ENCODE measurements at places on chromosomes 2 and 18.

DNA sequence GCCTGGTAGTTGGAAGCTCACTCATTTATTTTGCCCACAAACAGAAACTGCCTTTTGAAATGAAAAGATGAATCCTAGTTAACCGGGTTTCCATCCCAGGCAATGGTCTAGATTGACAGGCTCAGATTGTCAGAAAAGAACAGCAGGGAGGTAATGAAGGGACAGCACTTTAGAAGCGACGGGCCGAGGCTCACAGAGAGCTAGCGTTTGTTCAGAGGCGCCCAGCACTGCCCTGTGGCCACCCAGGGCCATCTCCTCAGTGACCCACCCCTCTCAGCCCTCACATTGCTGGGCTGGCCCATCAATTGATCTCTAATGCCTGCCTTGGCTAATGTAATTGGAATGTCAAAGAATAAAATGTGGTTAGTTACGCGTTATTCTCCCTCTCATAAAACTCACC, 304.8 kb downstream of the CDCA7 start:
- no peak for DNase-seq

DNA sequence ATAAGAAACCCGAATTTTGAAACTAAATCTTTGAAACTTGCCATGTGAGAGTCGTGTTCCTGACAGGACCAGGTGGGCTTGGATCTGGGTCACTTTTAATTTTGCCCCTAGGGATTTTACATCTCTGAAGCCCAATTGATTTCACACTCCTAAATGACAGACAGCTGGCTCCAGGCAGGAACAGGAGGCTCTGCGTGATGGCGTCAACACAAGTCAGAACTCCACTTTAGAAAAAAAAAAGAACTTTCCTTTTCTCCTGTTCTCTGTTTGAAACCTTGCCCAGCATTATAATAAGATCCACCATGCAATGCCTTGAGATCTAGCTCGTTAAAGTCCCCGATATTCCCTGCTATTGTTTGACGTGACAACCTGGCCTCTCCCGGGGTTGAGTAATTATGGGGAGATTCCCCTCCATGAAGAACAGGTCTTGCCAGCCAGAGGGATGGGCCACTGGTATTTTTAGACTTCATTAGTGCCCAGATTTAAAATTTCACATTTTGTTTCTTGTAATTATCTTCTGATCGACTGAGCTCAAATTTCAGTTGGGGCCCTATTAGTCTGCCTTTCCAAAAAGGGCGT, 260.3 kb downstream of the KLHL29 start:
- no peak for DNase-seq

GRCh38 chr18:59229701-59230443, 9.9 kb downstream of the GRP start:
- DNase-seq: no peak

GRCh38 chr2:60671966-60672365, 84.1 kb upstream of the PAPOLG start:
- no peak for DNase-seq

GRCh38 chr18:34528177-34528576, 181.9 kb upstream of the DTNA start:
- DNase-seq: no peak

DNA sequence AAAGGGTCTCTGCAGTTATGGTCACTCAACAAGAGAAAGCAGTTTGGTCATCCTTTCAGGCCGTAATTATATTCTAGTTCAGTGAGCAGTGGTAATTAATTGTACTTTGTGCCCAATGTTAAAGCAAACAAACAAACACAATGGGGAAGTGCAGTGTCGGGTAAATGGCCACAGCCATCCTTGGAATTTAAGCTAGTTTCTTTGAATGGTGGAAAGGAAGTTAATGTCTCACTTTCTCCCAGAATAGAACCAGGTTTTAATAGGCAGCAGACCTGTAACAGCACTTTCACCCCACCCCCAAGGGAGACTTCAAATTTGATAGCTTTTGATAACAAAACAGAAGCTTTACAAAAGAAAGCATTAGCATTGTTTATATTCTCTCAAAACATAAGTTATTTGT, 20.0 kb upstream of the ITGAV start:
- DNase-seq: no peak

- DNase-seq: no peak
Measured at GRCh38 chr2:229470781-229471180, 199.7 kb upstream of the PID1 start.

DNA sequence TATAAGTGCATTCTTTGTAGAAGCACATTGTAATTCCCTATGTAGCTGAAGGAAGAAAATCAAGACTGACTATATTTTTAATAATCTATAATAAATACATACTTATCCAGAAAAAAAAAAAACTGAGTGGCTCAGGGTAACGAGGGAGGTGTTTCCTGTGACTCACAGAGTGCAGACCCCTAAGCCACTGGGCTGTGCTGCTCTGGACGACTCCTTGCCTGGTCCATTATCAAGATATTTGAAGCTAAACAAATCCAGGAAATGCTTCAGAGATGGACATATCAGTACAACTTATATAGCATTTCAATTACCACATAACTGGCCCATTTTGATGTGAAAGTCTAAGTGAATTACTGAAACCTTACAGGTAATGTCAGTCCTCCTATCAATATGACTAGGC, 80.6 kb downstream of the PIGN start:
- no peak for DNase-seq

DNA sequence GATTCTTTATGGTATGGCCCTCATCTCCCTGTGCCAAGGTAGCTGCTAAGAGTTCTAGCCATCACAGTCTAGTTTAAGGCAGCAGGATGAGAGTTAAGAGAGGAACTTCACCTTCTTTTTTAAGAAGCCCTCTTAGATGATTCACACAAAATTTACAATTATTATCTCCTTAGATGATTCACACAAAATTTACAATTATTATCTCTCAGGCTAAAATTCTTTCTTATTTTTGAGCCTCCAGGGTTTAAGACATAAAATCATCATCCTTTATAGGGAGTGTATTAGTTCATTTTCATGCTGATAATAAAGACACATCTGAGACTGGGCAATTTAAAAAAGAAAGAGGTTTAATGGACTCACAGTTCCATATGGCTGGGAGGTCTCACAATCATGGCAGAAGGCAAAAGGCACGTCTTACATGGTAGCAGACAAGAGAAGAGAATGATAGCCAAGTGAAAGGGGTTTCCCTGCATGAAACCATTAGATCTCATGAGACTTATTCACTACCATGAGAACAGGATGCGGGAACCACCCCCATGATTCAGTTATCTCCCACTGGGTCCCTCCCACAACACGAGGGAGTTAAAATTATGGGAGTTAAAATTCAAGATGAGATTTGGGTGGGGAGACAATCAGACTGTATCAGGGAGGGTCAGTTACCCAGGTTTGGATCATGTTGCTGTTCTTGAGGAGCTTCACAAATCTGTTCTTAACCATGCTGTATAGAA, 133.0 kb upstream of the MYO3B start:
- no peak for DNase-seq

GRCh38 chr18:12296087-12296403, 12.0 kb upstream of the TUBB6 start:
- no peak for DNase-seq

DNA sequence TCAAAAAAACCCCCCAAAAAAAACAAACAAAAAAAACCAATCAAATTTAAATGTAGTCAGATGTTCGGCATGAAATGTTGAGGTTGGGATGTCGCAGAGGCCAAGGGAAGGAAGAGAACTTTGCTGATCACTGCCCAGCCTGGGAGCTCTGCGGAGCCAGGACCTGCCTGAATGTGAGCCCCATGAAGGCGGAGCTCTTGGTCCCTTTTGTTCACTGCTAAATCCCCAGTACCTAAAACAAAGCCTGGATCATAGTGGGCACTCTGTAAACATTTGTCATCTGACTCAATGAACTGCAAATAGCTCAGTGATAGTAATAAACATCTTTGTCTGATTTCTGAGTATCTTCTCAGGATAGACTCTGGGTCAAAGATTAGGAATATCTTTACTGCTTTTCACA, 64.0 kb downstream of the NGEF start:
- DNase-seq: no peak

GRCh38 chr2:36376319-36376765, 20.8 kb downstream of the CRIM1 start:
- DNase-seq: peak; percentile 72

GRCh38 chr18:79584491-79585394, 94.9 kb upstream of the CTDP1 start:
- no peak for DNase-seq

DNA sequence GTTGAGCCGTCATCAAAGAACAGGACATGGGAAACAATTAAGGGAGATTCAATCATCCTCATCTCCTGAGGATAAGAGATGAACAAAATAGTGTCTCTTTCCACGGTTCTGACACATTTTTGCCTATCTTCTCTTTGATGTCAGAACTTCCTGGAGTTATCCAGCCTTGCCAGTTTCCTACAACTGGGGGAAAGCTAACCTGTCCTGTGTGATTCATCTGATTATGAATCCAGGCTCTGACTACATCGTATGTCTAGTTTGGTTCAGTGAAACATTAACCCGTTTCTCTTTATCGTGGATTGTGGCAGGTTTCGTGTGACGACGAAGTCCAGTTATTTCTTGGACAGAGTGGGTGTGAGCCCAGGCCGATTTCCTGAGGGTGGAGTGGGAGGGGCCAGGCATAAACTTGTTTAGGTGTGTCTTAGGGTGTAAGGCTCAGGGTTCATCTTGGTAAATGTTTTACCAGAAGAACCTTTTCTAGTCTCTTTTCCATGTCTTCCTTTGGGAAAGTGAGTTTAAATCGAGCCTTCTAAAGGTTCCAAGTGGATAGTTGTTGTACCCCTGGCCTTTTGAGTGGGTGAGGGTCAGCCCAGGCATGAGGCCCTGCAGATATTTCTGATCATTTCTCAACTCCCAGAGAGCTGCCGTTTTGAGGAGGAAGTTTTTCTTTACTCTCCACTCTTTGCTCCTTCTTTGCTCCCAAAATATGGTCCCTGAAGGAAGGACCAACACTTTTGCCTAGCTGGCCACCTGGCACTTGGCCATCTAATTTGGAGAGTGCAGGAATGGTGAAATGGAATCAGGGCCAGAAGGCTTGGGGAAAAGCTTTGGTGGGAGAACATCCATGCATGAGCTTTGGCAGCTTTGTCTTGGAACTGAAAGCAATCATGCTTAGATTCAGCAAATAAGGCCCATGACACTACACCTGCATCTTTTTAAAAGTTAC, 50.4 kb upstream of the FZD5 start:
- peak; percentile 7 for DNase-seq

- DNase-seq: no peak
Measured at GRCh38 chr2:45282646-45283045, 273.4 kb upstream of the SIX2 start.

DNA sequence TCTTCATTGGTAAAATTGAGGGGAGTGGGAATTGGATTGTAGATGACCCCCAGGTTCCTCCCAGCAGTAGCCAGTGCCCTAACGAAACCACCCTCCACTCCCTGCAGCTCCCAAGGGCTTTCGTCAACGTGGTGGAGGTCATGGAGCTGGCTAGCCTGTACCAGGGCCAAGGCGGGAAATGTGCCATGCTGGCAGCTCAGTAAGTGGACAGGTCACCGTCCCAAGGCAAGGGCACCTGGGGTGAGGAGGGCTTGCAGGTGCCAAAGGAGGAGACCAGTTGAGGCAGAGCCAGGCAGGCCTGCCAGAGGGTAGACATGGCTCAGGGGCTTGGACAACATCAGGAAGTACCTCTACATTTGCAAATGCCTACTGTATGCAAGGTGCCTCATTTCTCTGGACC, 122.6 kb upstream of the PPP1CB start:
- no peak for DNase-seq

- DNase-seq: no peak
Measured at GRCh38 chr18:65632236-65632635, 118.6 kb upstream of the CDH7 start.

- DNase-seq: no peak
Measured at GRCh38 chr2:163551616-163552373, 184.0 kb downstream of the FIGN start.

DNA sequence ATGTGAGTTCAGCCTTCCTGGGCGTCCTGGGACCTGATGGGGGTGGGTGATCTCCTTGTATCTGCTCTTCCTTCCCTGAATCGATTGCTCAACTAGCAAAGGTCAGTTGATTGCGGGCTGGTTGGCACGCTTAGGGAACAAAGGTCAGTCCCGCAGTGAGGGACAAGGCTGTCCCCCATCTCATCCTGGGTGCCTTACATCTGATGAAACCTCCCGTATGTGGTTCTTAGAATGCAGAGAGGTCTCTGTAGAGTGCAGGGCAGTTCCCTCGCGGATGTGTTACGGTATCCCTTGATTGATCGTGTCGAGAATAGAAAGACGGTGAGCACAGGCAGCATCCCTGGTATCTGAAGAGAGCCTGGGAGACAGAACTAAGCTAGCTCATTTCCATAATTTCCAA, 56.4 kb upstream of the RBM44 start:
- no peak for DNase-seq

GRCh38 chr2:48268671-48269070, 261.3 kb upstream of the STON1 start:
- DNase-seq: no peak

GRCh38 chr2:7017671-7018281, 100.6 kb downstream of the RNF144A start:
- DNase-seq: no peak

GRCh38 chr2:104844807-104845551, 8.9 kb upstream of the POU3F3 start:
- peak; percentile 50 for DNase-seq

- no peak for DNase-seq
Measured at GRCh38 chr2:229412686-229413085, 141.6 kb upstream of the PID1 start.

DNA sequence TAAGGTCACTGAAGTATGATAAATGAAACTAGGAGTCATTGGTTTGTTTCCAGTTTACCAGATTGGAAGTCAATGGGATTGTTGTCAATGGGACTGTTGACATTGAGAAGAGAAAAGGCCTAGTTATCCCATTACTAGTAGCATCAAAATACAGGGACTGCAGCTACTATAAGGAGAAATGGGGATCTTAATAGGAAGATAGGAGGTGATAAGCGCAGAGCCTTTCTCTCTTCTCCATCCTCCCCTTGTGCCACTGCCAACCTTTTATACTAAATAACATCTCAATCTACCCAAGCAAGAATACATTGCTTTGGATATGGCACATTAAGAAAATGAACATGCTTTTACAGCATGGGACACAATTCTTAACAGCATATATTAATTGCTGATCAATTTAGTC, 10.5 kb upstream of the BBS5 start:
- no peak for DNase-seq

DNA sequence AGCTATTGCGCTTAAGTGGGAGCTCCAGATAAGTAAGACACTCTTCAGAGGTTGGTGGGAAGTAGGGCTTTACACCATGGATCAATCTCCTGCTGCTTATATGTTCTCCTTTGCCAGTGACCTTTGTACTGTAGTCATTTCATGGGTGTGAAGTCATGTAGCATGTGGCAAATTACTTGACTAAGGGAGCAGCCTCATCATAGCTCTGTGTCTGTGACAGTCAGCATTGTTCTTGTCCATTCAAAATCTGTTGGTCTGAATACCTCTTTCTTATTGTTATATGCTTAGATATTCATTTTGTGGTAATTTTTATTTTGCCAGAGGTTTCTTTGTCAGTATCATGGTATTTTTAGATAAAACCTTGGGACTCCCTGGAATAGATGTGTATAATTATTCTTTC, 18.2 kb downstream of the SLC4A1AP start:
- no peak for DNase-seq
